ENCODE measurements at places on chromosomes 7 and 10.

DNA sequence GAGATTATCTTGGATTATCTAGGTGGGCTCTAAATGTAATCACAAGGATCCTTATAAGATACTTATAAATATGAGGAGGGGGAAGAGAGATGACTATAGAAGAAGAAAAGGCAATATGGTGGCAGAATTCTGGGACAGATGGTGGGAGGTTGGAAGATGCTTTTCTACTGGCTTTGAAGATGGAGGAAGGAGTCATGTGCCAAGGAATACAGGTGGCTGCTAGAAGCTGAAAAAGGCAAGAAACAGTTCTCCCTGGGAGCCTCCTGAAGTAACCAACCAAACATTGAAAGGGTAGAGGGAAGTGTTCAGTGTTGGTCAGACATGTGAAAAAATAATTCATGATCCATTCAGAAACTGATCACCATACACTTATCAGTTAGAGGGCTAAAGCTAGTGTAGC lies 213.3 kb downstream of the WDR11 start:
- DNase-seq = no peak

- no peak for DNase-seq
These were observed 47.7 kb upstream of the ITGB8 start for GRCh38 chr7:20282959-20283358.

GRCh38 chr10:59865101-59865500 lies 41.3 kb downstream of the CCDC6 start:
- DNase-seq = peak; percentile 80

DNA sequence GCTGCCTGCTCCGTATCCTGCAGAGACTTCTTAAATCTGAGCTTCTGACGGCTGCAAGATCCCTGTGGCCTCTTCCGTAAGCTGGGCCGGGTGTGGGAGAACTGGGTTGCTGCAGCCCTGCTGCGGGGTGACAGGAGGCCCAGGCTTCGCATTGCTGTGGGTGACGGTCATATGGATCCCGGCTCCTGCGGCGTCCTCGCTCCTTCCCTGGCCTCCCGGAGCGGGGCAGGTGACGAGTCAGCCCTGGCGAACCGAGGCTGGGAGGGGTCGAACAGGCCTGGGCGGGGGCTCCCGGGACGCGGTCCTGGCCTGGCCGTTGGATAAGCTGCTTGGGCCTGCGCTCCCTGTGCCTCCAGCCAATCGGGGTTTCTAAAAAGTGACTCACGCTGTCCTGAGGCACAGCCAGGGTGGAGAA lies 7.8 kb upstream of the UBE2D1 start:
- DNase-seq = peak; percentile 56

GRCh38 chr10:111648046-111648445 lies 535.5 kb downstream of the GPAM start:
- DNase-seq = peak; percentile 15

DNA sequence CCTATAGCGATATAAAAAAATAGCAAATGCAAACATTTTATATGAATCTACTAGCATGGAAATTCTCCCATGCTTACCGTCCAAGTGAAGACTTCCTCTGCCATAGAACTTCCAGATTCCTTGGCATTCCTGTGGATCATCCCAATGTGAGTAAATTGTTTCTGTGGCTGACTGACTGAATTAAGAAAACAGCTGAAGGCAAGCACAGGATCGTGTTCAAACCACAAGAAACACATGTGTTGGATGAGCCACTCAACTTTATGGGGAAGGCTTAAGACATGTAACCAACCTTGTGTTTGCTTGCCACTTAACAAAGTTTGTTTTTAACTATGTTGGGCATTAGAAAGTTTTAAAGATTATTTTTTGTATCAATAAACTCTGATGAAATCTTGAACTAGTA lies 2.6 kb upstream of the MYPN start:
- DNase-seq = peak; percentile 79

DNA sequence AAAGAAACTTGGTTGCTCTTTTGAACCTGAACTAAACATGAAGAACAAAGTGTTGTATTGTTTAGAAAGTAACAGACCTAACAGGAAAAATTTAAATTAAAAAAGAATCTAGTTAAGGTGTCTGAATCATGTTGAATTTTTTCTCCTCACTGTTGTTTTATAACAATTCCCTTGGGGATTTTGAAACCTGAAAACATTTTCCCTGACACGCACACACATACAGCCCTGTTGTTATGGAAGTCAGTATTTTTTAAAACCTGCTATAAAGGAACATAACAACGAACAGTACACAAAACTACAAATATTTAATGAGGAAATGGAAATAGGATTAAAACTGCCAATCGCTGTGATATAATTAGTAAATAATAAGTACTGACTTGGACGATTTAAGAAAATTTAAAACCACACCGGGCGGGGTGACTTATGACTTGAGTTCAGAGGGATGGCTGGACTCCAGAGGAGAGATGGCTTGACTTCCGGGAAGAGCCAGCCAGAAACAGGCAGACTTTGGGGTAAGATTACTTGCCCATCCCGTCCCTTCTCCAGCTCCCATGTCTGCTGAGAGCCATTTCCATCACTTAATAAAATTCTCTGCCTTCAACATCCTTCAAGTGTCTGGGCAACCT lies 16.2 kb upstream of the SPOCK2 start:
- no peak for DNase-seq

DNA sequence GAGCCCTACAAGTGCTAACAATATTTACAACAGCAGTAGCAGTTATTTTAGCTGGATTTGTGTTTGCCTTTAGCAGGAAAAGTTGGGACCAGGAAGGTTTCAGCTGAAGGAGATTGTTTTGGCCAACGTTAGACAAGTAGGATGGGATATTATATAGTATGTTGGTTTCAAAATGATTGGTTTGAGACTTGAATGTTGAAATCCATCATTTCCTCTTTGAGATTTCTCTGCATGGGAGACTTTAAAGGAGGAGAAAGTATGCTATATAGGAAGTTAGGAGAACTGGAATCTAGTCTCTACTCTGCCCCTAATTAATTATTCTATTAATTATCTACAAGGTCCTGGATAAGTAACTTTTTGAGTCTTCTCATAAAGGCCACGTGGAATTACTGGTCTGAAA lies 263.8 kb downstream of the PTEN start:
- no peak for DNase-seq

GRCh38 chr10:82211346-82211745 lies 336.4 kb downstream of the NRG3 start:
- no peak for DNase-seq

- no peak for DNase-seq
These were observed 514.3 kb upstream of the ADARB2 start for GRCh38 chr10:2251631-2252030.

- no peak for DNase-seq
These were observed 12.3 kb upstream of the ASCC1 start for GRCh38 chr10:72228318-72228751.

DNA sequence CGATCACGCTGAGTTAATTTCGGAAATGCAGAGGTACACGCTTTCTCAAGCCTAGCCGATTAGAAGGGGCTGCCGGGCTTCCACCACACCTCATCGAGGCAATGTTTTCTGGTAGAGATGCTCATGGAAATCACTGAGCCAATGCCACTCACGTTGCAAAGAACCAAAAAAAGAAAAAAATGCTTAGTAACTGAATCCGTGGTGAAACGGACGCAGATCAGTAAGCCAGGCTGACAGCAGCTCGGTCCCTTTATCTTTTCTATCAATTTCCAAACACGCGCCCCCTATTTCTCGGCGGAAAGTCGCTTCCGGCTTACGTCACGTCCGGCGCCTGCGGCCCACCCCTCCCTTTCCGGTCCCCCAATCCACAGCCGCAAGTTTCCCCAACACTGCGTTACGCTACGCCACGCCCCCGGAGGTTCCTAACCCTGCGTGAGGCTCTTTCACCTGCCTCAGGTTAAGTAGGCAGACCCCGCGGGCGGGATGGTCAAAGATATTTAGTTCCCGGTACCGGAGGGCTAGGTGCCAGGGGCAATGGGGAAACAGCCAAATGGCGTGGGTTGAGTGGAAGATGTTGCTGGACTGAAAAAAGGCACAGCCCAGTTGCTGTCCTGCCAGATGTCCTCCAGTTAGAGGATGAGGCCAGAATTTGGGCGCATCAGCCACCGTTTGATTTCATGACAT lies at the start of gene NSUN6:
NSUN6 (minus strand) TSS at position 264 of the 684 bp plus-strand sequence. CDS start 384 bp downstream, outside the sequence.
- peak; percentile 84 for DNase-seq

DNA sequence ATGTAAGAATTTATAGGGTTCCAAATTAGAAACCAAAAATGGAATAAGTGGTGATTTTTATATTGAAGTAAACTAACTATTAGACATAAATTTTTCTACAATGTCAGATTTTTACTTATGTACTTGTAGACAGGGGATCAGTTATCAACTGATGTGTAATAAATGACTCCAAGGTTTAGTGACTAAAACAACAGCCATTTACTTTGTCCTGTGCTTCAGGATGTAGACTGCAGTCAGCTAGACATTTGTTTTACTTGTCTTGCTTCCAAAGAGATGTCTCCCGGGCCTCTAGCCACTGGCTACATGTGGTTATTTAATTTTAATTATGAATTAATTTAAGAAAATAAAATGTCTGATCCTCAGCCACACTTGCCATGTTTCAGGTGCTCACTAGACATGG lies 249.7 kb upstream of the IGFBP3 start:
- peak; percentile 61 for DNase-seq

- DNase-seq = no peak
These were observed 89.2 kb downstream of the AOAH start for GRCh38 chr7:36635091-36635490.

DNA sequence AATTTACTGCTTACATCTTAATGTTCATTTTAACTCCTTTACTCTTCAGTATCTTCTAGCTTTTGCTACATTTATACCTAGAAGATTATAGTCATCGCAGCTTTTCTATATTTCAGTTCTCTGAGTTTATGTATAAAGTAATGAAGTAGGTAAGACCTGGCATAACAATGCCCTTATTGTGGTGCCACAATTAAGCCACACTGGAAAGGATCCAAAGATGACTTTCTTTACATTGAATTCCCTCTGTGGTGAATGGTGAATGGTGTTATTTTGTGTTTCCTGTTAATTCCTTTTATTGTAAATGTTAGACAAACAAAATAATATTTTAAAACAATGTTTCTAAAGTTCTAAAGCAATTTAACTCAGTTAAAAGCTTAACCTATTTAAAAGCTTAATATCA lies 36.2 kb downstream of the SEMA3D start:
- no peak for DNase-seq

- no peak for DNase-seq
These were observed 341.6 kb upstream of the AUTS2 start for GRCh38 chr7:69256634-69257081.

- DNase-seq = no peak
These were observed 851.0 kb upstream of the PHF14 start for GRCh38 chr7:10122551-10123100.

GRCh38 chr7:11846361-11846955 lies 14.5 kb upstream of the THSD7A start:
- DNase-seq = no peak

DNA sequence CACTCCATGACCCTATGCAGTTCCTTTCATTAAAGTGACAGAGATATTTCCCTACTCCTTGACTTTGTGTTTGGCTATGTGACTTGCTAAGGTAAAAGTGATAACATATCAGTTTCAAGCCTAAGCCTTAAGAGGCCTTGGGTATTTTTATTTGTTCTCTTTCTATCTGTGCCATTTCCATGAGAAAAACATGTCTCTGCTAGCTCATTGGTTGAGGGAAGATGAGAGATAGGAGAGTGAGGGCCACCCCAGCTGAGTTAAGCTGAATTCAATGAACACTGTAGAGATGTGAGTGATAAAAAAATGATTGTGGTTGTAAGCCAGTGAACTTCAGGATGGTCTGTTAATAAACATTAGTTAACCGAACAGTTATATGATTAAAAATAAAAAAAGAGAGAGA lies 13.4 kb downstream of the TASOR2 start:
- DNase-seq = no peak

GRCh38 chr10:128047351-128047750 lies 78.9 kb downstream of the MKI67 start:
- DNase-seq = peak; percentile 92

DNA sequence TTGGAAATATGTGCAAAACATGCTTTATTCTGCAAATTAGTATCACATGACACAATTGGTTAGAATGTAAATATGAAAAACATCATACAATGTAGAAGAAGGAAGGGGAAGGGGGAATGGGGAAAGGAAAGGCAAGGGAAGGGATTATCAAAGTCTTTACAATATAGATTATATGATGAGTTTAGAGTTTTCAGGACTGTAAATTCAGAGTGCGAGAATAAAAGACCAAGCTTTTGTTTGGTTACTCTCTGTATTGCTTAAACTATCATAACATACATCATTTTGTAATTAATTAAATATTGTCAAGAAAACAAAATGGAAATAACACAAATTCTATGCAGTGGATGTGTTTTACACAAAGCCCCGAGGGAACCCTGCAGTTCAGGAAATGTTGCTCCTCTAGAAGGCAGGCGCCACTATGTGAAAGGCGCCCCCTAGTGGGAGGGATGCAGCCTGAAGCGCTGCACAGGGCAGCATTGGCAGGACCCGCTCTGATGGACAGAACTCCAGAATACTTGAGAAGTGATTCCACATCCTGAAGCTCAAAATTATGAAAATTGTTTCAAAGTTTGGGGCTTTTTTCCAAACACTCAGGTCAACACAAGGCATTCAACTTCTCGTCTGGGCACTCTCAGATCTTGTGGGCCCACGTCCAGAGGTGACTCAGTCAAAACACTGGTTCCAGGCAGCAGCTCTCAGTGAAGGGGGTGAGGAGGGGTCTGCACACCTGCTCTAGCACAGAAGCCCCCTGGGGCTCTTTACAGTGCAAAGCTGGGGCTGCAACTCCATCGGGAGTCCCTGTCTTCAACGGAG lies 31.6 kb upstream of the TMEM254 start:
- peak; percentile 72 for DNase-seq

DNA sequence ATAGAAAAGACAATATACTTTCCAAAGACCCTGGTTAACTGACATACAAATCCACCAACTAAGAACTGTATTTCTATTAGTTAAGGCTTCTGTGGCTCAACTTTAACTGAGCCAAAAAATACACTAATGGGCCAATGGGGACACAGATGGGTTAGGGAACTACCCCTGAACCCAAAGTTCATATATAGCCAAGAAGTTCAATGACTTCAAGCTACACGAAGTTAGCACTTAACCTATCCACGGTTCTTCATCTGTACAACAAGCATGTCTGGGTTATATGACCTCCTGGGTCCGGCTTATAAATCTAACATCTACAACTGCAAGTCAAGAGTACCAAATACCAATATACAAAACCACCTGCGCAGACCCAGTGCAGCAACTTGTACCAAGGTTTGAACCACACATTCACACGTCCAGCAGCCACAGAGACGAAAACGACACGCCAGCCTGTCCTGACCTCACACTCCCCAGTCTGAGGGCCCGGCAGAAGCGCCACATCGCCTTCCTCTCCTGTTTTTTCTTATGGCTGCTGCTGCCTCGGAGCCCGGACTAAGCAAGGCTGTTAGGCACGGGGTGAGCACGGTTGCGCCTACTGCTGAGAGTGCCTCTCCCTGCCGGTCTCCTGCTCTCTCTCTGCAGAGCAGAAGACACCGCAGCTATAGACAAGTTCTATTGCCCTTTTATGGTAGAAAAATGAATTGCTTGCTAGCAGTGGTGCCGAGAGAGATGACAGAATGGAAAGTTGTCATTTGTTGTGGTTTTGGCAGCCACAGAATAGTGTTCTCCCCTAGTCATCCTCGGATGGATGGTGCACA lies 86.3 kb downstream of the RNF216 start:
- peak; percentile 85 for DNase-seq

GRCh38 chr7:35617041-35617440 lies 77.9 kb downstream of the HERPUD2 start:
- no peak for DNase-seq

GRCh38 chr10:99945263-99945662 lies 64.5 kb downstream of the DNMBP start:
- DNase-seq = peak; percentile 77
